ENCODE measurements at places on chromosomes 13 and 19.
A peak's percentile ranks its signal among the peaks of the same experiment; 100 is the strongest.

- DNase-seq, result peak; percentile 75
These were observed 2.6 kb upstream of the MCEMP1 start for GRCh38 chr19:7674010-7675005.

- no peak for DNase-seq
These were observed 4.2 kb upstream of the B3GLCT start for GRCh38 chr13:31195616-31196015.

DNA sequence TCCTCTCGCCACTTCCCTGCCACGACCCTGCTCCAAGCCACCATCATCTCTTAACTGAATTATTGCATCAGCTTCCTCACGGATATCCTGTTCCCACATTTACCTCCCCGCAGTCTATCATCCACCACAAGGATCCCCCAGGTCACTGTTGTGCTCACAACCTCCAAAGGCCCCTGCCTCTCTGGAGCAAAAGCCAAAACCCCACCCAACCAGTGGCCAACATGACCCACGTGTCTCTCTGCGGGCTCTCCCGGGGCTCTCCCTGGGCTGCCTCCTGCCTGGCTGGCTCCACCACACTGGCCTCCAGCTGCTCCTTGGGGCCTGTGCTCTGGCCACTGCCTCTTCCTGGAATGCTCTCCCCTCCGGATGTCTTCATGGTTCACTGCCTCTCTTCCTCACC is 809.3 kb downstream of the UQCRFS1 start:
- no peak for DNase-seq

DNA sequence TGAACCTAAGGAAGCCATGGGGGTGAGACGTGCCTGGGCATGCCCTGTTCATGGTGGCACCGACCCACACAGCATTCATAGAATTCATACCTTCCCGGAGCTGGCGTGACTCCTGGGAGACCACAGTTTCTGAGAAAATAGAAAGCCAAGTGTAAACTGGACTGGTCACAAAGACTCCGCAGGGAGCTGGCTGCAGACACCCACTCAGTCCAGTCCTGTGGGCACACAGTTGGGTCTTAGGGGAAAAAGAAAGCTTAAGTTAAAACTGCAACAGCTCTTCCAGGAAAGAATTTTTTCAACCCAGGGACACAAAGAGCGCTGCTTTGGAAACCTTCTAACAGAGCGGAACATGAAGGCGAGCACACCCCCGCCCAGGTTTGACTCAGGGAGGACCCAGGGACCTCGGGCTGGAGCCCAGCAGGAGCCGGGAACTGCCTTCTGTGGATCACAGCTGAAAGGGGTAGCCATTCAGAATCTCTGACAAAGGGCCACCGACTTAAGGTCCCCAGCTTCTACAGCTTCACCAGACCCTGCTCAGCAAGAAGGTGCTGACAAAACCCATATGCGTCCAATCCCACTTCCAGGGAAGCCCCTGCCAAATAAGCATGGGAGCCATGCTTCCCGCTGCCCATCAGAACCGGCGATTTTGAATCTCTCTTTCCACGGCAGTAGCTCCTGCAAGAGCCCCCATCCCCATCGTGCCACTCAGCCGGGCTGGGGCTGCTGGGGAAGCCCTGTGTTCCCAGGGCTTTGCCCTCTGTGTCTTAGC is 183.7 kb downstream of the COL4A1 start:
- no peak for DNase-seq

DNA sequence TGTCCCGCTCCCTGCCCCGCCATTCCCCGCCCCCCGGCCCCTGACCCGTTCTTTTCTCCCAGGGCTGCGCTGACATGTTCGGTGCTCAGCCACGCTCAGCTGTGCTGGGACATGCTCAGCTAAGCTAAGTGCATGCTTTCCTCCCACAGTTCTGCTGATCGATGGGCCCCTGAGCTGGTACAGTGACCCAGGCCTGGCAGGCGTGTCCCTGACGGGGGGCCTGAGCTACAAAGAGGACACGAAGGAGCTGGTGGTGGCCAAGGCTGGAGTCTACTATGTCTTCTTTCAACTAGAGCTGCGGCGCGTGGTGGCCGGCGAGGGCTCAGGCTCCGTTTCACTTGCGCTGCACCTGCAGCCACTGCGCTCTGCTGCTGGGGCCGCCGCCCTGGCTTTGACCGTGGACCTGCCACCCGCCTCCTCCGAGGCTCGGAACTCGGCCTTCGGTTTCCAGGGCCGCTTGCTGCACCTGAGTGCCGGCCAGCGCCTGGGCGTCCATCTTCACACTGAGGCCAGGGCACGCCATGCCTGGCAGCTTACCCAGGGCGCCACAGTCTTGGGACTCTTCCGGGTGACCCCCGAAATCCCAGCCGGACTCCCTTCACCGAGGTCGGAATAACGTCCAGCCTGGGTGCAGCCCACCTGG is 3.7 kb downstream of the TNFSF9 start:
- no peak for DNase-seq

GRCh38 chr13:23822252-23822824 is 66.9 kb downstream of the MIPEP start:
- no peak for DNase-seq

- no peak for DNase-seq
These were observed 396.7 kb upstream of the GPC6 start for GRCh38 chr13:92829930-92830329.

DNA sequence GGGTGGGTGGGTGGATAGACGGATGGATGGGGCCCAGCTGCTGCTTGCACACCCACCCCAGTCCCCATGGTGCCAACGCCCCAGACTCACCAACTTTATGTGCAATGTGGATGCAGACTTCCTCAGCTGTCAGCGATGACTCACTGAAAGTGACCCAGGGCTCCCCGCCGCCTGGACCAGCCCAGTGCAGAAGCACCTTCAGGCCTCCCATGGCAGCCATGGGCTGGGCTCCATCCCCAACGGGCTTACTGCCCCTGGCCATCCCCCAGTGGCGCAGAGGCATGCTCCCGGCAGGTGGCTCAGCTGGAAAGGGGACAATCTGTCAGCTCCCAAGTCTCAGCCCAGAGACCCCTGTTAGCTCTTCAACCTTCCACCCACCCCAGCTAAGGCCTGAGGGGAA is 2.2 kb downstream of the TYK2 start:
- DNase-seq, result no peak

DNA sequence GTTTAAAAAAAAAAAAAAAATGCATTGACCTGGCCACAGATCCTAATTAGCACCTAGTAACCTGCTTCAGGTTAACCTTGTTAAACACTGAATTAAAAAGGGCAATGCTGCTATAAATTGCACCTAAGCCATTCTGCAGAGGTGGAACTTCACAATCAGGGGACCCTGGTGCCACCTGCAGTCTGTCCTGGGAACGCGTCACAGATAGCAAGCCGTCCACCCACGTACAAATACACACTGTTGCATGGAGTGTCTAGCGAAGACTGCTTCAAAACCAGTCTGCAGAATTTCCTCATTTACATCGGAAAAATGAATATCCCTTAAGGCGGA is 169.3 kb downstream of the COL4A1 start:
- no peak for DNase-seq

DNA sequence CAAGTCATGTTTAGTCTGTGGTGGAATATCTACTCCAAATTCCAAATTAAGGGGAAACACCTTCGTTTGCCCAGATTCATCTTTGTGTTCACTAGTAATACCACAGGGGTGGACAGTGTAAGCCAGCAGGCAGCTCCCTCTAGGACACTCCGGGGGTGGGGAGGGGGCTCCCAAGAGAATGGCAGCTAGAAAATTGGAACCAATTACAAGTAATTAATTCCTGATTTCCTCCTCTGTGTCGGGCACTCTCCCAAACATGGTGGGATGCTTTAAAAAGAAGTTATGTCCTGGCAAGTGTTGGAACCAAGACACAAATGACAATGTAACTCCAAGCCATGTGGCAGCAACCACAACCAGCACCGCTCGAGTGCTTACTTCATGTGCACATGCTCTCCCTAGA is 5.9 kb downstream of the COL4A1 start:
- DNase-seq, result no peak

- DNase-seq, result no peak
These were observed at the start of gene SEMA6B for GRCh38 chr19:4559569-4559968. Gene SEMA6B (minus strand): TSS chr19:4559684. CDS start chr19:4558457, 1,227 bp downstream.

DNA sequence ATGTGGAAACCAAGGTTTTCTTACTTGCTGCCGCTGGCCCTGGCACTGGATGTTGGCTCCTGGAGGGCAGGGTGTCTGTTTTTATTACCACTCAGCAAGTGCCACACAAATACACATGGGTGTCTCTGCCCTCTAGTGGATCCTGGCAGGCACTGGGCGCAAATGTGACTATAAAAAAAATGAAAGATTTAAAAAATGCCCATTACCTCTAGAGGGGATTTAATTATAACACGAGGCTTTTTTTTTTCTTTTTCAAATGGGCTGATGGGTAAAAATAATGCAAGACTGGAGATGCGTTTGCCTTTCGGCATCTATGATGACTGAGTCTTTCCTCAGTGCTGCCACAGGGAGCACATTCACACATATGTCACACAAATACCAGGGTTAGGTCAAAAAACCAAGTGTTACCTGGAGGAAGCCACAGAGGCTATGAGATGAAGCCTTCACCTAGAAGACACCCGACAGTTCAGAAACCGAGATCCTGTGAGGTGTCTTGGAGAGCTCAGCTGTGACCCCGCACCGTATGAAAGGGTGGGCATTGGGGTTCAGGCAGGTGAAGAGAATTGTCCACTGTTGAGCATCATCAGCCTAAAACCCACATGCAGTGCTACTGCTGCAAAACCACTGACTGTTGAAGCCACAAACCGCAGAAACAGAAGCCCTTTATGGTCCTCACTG is 25.7 kb downstream of the CHAMP1 start:
- DNase-seq, result peak; percentile 52

- no peak for DNase-seq
These were observed 16.0 kb downstream of the FGF9 start for GRCh38 chr13:21686751-21687391.

- DNase-seq, result no peak
These were observed 506.6 kb downstream of the PCDH9 start for GRCh38 chr13:66723576-66723975.

DNA sequence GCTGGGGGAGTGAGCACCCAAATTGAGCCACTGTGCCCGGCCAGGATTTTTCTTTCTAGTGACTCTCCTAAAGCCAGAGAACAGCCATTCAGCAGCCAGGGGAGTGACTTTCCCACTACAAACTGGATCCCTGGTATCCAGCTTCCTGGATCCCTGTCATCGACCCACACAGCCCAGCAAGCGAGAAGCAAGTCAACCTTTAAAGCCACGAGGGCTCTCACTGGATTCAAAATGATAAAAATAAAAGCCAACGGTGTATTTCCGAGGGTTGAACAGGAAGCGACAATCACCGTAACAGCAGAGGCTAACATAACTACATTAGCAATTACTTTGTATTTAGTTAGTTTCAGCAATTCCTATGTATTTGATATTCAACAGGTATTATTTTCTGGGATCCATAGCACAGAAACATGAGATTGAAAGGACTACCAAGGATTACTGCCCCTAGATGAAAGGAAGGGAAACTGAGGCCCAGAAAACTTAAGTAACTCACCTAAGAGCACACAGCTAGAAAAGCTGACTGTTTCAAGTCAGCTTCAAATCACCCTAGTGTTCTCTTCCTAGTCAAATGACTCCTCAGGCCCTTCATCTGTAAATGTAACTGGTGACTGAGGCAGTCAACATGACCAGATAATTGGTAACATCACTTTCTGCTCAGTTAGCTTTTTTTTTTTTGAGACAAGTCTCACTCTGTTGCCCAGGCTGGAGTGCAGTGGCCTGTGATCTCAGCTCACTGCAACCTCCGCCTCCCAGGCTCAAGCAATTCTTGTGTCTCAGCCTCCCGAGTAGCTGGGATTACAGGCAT is 2.7 kb downstream of the RFX1 start:
- DNase-seq, result no peak

- DNase-seq, result no peak
These were observed at the start of gene FREM2 for GRCh38 chr13:38686577-38687245. Gene FREM2 (plus strand): TSS chr13:38687077. CDS start chr13:38687345, 268 bp downstream.

DNA sequence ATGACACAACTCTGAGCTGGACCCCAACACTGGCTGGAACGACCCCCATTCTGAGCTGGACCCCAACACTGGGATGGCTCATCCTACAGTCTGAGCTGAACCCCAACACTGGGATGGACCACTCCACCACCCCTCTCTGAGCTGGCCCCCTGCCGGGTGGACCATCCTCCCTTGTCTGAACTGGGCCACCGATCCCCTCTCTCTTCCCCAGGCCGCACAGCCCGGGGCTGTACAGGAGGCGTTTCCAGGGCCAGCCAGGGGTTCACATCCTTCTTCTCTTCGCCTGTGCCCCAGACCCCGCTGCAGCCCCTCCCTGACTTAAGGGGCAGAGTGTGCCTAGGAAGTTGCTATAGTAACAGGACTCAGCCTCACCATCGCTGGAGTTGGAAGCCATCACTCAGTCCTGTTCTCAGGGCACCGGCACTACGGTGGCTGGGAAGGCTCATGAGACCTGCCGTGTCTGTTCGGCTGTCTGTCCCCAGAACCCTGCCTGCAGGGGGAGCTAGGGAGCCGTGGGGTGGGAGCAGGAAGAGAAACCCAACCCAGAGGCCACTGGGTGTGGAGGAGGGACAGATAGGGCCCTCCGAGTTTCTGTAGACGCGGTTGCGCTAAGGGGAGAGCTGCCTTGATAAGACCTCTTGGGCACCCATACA is 3.7 kb downstream of the PRKACA start:
- peak; percentile 50 for DNase-seq

All from CD4-positive, alpha-beta T cell treated with Interleukin-1 beta for 1 hour (primary cell).